ENCODE measurements at places on chromosomes 7 and 10. TPM values are rescaled to one million over a fixed set of nuclear protein-coding genes. Genes with fewer than 3 reads are reported as not detected.

DNA sequence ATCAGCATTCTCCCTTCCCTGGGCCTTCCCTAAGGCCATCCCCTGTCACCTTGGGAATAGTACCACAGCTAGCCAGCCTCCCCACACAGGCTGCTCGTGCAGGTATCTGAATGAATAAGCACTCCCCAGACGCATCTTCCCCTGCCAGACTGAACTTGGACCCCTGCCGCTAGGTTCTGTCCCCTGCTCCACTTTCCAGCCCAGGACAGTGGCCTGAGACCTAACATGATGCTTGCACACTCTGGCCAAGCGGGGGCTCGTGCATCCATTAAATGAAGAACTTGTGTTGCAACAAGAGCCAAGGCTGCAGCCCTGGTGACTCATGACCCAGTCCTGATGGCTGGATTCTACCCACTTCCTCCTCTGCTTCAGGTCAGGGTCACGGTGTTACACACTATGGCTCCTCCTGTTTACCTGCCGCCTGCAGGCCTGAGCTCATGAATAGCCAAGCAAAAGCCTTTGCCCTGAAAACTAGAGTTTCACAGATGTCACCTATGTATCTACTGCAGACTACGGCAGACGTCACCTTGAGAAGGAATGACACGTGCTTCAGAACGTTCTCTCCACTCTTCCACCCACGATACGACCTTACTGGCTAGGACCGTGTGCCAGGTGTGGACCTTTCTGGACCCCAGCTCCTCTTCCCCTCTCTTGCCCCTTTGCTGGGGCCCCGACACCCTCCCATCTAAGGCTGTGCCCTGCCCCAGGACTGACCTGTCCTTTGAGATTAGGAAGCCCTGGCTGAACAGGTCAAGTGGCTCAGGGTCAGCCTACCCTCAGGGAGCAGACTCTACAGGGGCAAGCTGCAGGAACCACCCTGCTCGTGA lies 6.5 kb downstream of the ASB13 start:
- no peaks in the 10 kb centered on the region for H3K27me3 ChIP-seq
- peak; percentile 59 for DNase-seq
- peaks cover 31% of the 10 kb centered on the region for H3K4me1 ChIP-seq
- no peak overlapping the region for H3K4me3 ChIP-seq

DNA sequence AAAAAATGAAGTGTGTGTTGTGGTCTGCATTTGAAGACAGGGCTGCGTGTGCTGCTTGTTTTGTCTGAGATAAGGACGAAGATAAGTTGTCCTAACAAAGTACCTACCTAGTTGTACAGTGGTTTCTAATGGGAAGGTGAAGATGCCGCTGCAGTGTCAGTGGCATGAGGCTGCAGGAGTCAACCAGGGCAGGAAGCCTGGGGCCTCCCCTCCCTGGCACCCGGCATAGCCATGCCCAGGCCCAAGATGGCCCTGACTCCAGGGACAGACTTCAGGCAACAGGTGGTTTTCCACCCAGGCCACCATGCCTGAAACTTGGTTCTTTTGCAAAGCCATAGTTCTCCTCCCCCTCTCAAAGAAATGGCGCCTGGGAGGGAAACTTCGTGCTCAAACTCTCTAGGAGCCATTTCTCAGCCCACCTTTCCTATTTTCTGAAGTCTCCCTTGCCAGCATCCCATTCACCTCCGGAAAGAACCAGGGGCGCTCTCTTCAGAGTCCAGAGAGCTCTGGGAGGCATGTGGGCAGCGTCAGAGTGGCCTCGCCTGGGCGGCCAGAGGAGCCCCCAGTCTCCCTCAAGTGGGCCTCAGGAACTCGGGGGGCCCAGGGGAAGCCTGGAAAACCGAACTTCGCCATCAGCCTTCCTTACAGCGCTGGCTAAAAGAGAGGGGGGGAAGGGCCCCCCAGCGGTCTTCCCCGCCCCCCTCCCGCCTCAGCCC lies 2.1 kb upstream of the KAT6B start:
- H3K27ac ChIP-seq, result peak overlapping the region; percentile 99
- no peaks in the 10 kb centered on the region for H3K36me3 ChIP-seq
- no peaks in the 10 kb centered on the region for H3K27me3 ChIP-seq
- H3K4me1 ChIP-seq, result peaks cover 63% of the 10 kb centered on the region

Gene HIPK2
- 60.7 TPM for total RNA-seq

DNA sequence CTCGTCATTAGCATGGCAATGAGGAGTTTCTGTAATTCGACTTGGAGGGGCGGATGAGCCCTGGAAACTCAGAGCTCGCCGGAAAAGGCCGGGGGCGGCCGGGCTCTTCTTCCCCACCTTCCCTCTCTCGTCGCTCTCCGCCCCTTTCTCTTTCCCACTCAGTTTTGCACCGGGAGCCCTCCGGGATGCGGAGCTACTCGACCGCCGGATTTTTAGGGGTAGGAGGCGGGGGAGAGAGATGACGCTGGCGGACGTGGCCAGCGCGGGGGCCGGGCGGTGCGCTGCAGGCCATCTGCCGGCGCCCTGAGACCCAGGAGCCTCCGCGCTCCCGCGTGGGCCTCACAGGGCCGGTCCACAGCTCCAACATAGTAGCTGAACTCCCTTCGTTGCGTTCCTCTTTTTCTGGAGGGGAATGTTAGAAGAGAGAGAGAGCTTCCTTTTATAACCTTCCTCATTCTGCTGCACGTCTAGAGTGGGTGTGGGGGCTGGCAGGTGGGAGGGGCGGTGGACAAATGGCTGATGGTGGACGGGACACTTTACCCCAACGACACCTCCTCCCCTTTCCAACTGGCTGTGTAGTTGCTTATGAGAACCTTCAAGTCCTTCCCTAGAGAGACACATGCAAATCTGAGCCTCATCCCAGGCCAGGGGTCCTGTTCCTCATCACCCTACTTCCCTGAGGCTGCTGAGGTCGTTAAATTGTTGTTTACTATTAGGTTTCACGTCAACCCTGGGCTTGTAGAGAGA lies 1.1 kb upstream of the HOXA1 start:
- no peak for DNase-seq
- H3K36me3 ChIP-seq, result no peaks in the 10 kb centered on the region
- peaks cover 17% of the 10 kb centered on the region for H3K4me1 ChIP-seq

GRCh38 chr7:91266689-91267090 lies 2.5 kb downstream of the FZD1 start:
- H3K27me3 ChIP-seq, result no peaks in the 10 kb centered on the region
- peak overlapping the region; percentile 85 for H3K4me3 ChIP-seq
- no peaks in the 10 kb centered on the region for H3K36me3 ChIP-seq
- peaks cover 18% of the 10 kb centered on the region for H3K4me1 ChIP-seq
- H3K27ac ChIP-seq, result peak overlapping the region; percentile 98
- no peak for DNase-seq

Gene GIMAP4
- 0.89 TPM for total RNA-seq

Gene MYPN
- total RNA-seq, result not detected

DNA sequence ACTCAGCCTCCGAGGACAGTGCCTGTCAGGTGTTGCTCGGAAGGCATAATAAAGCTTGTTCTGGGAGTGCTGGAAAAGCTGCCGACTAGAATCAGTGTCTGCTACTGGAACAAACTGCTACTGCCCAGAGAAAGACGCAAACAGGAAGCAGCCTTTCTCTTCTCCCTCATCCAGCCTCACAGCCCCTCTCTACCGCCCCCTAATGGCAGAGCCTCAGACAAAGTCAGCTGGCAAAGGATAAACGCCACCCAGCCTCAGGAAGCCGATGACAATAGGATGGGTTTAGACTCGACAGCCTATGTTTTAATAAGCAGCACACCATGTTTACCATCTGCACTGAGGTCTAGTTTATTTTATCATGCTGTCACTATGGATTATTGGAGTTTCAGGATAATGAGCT lies 169.5 kb upstream of the LYZL1 start:
- no peak overlapping the region for H3K27ac ChIP-seq
- no peak overlapping the region for H3K4me3 ChIP-seq
- H3K27me3 ChIP-seq, result no peaks in the 10 kb centered on the region
- DNase-seq, result peak; percentile 59

DNA sequence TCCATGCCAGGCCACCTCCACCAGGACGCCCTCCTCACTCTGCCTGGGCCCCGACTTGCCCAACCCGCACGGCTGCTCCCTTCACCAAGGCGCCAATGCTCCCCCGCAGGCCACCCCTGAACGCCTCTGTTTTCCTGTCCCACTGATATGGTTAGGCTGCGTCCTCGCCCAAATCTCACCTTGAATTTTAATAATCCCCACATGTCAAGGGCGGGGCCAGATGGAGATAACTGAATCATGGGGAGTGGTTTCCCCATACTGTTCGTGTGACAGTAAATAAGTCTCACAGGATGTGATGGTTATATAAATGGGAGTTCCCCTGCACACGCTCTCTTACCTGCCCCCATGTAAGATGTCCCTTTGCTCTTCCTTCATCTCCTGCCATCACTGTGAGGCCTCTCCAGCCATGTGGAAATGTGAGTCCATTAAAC lies 29.8 kb downstream of the RSU1 start:
- no peak overlapping the region for H3K27ac ChIP-seq
- H3K4me3 ChIP-seq, result no peak overlapping the region
- no peaks in the 10 kb centered on the region for H3K36me3 ChIP-seq
- H3K27me3 ChIP-seq, result no peaks in the 10 kb centered on the region
- DNase-seq, result no peak

Gene KCP
- not detected for total RNA-seq

Gene FASTK
- total RNA-seq, result 91.9 TPM

DNA sequence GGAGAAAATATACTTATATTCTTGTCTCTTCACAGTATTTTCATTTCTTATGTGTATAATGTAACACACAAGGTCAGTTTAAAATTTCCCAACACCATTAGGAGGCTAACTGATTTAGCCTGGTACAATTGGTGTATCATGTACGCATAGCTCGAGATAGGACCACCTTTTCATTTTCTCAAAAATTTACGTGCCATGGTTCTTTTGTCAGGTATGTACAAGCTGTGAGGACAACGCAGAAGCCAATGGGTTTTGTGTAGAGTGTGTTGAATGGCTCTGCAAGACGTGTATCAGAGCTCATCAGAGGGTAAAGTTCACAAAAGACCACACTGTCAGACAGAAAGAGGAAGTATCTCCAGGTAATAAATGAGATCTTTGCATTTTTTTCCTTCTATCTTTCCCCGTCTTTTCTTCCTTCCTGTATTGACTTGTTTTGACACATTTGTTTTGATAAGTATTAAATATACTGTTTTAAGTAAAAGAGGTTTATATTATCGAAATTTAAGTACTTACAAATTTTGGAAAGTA lies 55.0 kb downstream of the TRIM24 start:
- H3K36me3 ChIP-seq, result peaks cover 66% of the 10 kb centered on the region
- H3K27ac ChIP-seq, result no peak overlapping the region

- no peaks in the 10 kb centered on the region for H3K27me3 ChIP-seq
- DNase-seq, result peak; percentile 45
- peak overlapping the region; percentile 42 for H3K4me3 ChIP-seq
- H3K36me3 ChIP-seq, result peaks cover 47% of the 10 kb centered on the region
Measured at GRCh38 chr7:151125470-151125845, 39.2 kb downstream of the AGAP3 start.

DNA sequence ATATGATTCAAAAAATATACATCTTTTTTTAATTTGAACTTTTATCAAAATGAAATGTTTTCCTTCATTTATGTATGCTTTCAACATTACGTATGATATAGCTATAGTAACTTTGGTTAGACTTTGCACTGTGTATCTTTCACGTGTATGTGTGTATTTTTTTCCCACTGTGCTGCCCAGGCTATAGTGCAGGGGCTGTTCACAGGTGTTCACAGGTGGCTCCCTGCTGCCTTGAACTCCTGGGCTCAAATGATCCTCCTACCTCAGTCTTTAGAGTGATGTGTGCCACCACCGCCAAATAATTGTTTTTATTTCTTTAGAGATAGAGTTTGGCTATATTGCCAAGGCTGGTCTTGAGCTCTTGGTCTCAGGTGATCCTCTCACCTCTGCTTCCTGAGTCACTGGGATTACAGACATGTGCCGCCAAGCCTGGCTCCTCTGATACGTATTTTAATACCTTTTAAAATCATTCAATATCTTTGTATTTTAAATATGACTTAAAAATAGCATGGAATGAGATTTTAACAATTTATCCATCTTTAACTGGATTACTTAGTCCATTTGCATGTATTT lies 29.0 kb downstream of the FANK1 start:
- no peak for DNase-seq
- H3K4me1 ChIP-seq, result no peaks in the 10 kb centered on the region
- no peak overlapping the region for H3K27ac ChIP-seq
- H3K36me3 ChIP-seq, result no peaks in the 10 kb centered on the region
- H3K4me3 ChIP-seq, result no peak overlapping the region

GRCh38 chr7:47091141-47091540 lies 490.8 kb downstream of the TNS3 start:
- no peak overlapping the region for H3K4me3 ChIP-seq
- H3K36me3 ChIP-seq, result no peaks in the 10 kb centered on the region
- H3K27ac ChIP-seq, result no peak overlapping the region
- peaks cover 7% of the 10 kb centered on the region for H3K4me1 ChIP-seq

GRCh38 chr7:81534996-81535395 lies 234.9 kb downstream of the HGF start:
- H3K27ac ChIP-seq, result no peak overlapping the region
- H3K36me3 ChIP-seq, result no peaks in the 10 kb centered on the region
- no peak overlapping the region for H3K4me3 ChIP-seq
- no peak for DNase-seq

DNA sequence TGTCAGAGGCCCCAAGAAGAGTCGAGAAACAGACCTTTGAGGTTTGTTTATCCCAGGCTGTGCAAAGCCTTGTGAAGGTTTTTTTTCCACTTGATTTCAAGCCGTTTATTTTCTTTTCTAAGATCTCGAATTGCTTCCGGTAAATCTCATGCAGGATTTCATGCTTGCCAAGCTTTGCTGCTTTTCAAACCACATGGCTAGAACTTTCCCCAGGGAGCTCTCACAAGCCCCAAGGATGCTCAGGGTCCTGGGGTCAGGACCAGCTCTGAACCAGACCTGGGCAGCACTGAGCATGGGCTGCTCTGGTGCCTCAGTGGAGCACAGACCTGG lies 48.0 kb upstream of the AQP1 start:
- no peak overlapping the region for H3K27ac ChIP-seq
- H3K4me1 ChIP-seq, result no peaks in the 10 kb centered on the region
- H3K4me3 ChIP-seq, result no peak overlapping the region
- no peaks in the 10 kb centered on the region for H3K36me3 ChIP-seq
- H3K27me3 ChIP-seq, result no peaks in the 10 kb centered on the region
- no peak for DNase-seq

- no peak for DNase-seq
- H3K4me1 ChIP-seq, result no peaks in the 10 kb centered on the region
- no peaks in the 10 kb centered on the region for H3K27me3 ChIP-seq
- H3K4me3 ChIP-seq, result no peak overlapping the region
Measured at GRCh38 chr7:43747328-43748105, 11.0 kb upstream of the BLVRA start.

DNA sequence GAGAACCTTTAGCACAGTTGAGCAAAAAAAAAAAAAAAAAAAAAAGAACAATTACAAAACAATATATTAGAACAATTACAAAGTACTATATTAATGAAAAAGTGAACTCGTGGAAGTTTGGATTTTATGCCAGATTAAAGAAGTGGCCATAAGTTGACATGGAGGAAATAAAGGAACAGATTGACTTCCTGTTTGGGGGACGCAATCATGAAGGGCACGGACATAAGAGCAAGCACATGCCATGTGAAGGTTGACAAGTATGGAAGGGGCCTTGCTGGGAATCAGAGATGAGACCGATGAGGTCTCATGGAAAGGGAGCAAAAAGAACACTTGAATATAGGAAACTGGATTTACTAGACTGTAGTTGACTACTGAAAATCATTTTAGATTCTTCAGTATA lies 61.7 kb downstream of the ICA1 start:
- no peaks in the 10 kb centered on the region for H3K36me3 ChIP-seq
- H3K27me3 ChIP-seq, result no peaks in the 10 kb centered on the region
- no peaks in the 10 kb centered on the region for H3K4me1 ChIP-seq
- no peak for DNase-seq
